ENCODE measurements at places on chromosomes 3 and 15. TPM values are rescaled to one million over a fixed set of nuclear protein-coding genes. Genes with fewer than 3 reads are reported as not detected.

The KY gene
- total RNA-seq: not detected

The LRRIQ4 gene
- not detected for total RNA-seq

The KLHL6 gene
- total RNA-seq: not detected

GRCh38 chr3:72657666-72658065 lies 190.6 kb downstream of the SHQ1 start:
- DNase-seq: peak; percentile 62

DNA sequence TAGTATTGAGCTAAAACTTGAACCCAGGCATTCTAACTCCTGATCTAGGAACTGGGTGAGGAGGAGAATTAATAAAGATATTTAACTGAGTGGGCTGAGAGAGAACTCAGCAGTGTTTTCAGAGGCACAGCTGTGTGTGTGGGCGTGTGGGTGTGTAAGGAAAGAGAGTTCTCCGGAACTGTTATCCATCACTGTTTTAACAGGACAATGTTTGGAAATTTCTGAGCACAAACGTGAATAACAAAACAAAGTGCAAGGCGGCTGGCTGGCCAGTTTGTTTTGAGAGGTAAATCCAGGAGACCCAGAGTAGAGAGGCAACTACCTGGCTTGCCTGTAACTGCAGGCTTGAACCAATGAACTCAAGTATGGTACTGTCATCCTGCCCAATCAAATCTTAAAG lies 5.0 kb upstream of the PTPN9 start:
- DNase-seq: no peak

- DNase-seq: no peak
Measured at GRCh38 chr15:68488966-68489365, 57.0 kb upstream of the ITGA11 start.

DNA sequence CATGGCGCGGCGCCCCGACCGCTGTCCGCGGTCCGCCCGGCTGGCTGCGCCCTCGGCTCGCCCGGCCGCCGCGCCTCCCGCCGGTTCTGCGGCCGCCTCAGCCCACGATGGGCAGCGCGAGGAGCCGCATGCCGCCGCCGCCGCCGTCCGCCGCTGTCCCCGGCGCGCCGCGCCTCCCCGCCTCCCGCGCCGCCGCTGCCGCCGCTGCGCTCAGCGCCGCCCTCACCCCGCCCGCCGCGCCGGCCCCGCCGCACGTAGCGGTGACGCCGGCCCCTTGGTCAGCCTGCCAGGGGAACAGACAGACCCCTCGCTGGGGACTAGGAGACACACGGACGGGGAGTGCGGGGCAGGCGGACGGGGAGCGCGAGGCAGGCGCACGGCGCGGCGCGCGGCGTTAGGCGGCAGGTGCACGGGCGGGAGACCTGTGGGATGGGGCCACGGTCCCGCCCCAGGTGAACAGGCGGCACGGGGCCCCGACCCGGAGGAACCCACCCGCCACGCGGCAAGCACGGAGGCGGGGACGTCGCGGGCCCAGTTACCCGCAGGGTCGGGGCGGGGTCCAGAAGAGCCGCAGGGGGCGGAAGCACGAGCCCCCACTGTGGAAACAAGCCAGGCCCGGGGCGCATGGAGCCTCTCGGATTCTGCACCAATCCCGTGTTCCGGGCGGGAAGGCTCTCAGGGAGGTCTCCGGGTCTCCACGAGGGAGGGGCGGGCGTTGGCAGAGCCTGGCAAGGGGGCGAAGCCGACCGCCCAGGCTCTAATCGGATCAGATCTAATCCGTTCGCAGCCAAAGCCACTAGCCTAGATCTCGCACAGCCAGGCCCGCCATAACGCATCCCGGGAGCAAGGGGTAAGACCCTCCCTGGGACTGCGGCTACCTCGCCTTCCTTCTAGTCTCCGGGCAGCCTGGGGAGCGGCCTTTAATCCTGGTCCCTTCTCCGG lies at the start of gene CSPG5:
TSS of gene CSPG5 (minus strand) at position 175 of the 942 bp plus-strand sequence. CDS start at position 3, 172 bp downstream.
- no peak for DNase-seq

- peak; percentile 73 for DNase-seq
Measured at GRCh38 chr3:189269365-189269764, 97.6 kb downstream of the TPRG1 start.

DNA sequence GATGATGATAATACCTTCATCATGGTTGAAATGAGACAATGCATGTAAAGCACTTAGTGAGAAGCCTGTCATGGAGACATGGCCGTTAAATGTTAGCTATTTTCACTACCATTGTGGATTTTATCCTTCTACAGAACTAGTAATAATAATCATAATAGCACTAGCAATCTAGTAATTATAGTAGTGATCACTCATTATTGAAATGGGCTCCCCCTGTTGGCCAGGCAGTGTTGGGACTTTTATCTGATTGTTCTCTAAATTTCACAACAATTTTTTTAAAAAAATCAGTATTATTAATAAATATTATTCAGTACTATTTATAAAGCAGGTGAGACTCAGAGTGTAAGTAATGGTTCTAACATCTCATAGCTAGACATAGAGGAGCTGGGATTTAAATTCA lies 396.3 kb downstream of the IL5RA start:
- no peak for DNase-seq

The GOLGA6D gene
- total RNA-seq: not detected

DNA sequence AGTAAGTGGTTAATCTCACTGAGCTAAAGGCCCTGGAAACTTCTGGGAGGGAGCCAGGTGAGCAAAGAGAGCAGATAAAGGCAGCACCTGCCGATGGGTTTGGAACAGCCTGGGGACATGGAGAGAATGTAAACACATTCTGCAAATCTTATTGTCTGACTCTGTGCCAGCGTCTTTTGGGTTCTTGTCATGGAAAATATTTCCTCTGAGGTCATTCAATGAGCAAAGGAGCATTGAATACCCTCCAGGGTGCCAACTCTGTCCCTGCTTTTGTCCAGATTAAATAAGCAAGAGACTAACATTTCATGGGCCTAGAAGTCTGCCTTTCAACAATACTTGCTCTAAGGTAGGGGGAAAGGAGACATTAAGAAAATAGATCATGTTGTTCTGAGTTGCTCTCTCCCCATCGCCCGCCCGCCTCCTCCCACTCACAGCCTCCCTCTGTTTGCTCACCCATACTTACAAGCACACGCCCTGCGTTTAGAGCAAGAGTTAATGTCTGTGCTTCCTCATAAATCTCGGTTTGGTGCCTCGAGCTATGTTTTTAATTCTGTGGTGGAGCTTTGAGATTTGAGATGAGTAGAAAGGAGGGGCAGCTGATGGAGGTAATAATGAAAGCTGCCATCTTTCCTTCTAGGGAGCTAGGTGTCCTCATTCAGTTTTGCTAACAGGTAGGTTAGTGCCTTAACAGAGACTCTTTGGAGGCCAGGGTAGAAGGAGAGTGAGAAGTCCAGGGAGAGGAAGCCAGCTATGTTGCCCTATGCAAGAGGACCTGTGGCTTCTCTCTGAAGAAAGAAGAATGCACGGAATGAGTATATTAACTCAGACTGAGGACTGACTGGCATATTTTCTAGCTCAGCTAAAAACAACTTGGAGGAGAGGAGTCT lies 132.9 kb downstream of the TPRG1 start:
- DNase-seq: peak; percentile 92

The THAP10 gene
- 8.4 TPM for total RNA-seq

- DNase-seq: peak; percentile 28
Measured at GRCh38 chr3:17032407-17033034, 147.8 kb downstream of the PLCL2 start.

- peak; percentile 14 for DNase-seq
Measured at GRCh38 chr3:21691036-21691435, 60.0 kb downstream of the ZNF385D start.

- DNase-seq: no peak
Measured at GRCh38 chr15:89833966-89834365, 19.3 kb upstream of the ANPEP start.

GRCh38 chr3:108004647-108005046 lies 86.2 kb downstream of the CD47 start:
- DNase-seq: no peak

The THPO gene
- total RNA-seq: not detected

GRCh38 chr3:182436547-182436946 lies 356.8 kb upstream of the ATP11B start:
- DNase-seq: no peak

GRCh38 chr3:187986514-187986934 lies 167.4 kb upstream of the LPP start:
- DNase-seq: peak; percentile 93

DNA sequence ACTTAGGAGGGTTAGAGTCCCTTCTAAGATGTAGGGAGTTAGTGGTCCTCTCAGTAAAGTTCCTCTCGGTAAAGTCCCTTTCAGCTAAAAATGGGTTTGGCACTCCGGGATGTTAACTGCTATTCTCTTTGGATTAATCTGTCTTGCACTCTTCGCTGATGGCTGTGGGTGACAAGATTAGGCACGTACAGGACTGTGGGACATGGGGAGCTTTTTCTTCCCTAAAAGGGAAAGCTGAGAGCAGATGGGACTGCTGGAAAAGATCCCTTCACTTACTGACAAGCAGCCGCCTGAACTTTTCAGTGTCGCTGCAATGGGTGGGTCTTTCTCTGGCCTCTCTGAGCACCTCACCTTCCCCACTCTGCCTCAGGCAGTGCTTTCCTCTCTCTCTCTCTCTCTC lies 16.4 kb upstream of the HHATL start:
- no peak for DNase-seq

- DNase-seq: no peak
Measured at GRCh38 chr15:23403550-23403949, 43.5 kb downstream of the GOLGA6L2 start.

- DNase-seq: no peak
Measured at GRCh38 chr3:133963657-133964396, 65.9 kb downstream of the SLCO2A1 start.
